Panc1 (cell line): ENCODE measurements at places on chromosomes 2 and 18. TPM values are rescaled to one million over a fixed set of nuclear protein-coding genes. Genes with fewer than 3 reads are reported as not detected.

GRCh38 chr2:220046507-220046906 is 419.1 kb downstream of the SLC4A3 start:
- H3K4me3 ChIP-seq = no peak overlapping the region
- no peaks in the 10 kb centered on the region for H3K36me3 ChIP-seq
- no peaks in the 10 kb centered on the region for H3K4me1 ChIP-seq
- H3K27me3 ChIP-seq = no peaks in the 10 kb centered on the region

The PLGLB2 gene
- not detected for total RNA-seq

The VIT gene
- total RNA-seq = 0.77 TPM

The DSG4 gene
- not detected for total RNA-seq

The AQP12A gene
- not detected for total RNA-seq

GRCh38 chr18:61750840-61751668 is 141.8 kb downstream of the RNF152 start:
- no peak overlapping the region for H3K27ac ChIP-seq
- no peak overlapping the region for H3K4me3 ChIP-seq
- H3K27me3 ChIP-seq = no peaks in the 10 kb centered on the region
- H3K36me3 ChIP-seq = no peaks in the 10 kb centered on the region
- DNase-seq = no peak
- no peaks in the 10 kb centered on the region for H3K4me1 ChIP-seq

GRCh38 chr2:147345246-147345645 is 499.6 kb upstream of the ACVR2A start:
- no peaks in the 10 kb centered on the region for H3K4me1 ChIP-seq
- H3K27ac ChIP-seq = no peak overlapping the region
- no peak overlapping the region for H3K4me3 ChIP-seq
- H3K36me3 ChIP-seq = no peaks in the 10 kb centered on the region
- H3K27me3 ChIP-seq = no peaks in the 10 kb centered on the region

The CNTNAP5 gene
- total RNA-seq = not detected

DNA sequence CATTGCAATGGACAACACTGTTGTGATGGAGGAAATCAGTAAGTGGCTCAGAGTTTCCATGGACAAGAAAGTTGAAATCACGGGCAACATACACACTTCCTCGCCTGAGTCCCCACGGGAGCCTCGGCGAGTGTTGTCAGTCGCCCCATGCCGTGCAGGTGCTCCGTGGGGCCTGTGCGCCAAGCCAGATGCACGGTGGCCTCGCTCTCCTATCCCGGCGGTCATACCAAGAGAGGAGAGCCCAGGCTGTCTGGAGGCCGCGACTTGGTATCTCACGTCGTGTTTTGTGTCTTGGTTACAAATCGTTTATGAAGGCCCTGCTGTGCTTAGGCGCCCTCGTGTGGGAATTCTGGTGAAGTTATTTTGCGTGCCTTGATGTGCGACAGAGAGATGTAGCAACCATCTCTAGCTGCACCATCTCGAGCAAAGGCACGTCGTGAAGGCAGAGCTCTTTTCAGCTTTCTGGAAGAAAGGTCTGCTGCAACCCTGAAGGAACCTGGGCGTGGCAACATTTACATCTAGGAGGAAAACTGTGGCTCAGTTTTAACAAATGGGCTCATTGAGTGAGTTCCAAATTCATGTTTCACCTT is 21.8 kb downstream of the ATG4B start:
- DNase-seq = peak; percentile 18
- H3K27me3 ChIP-seq = no peaks in the 10 kb centered on the region
- no peak overlapping the region for H3K27ac ChIP-seq
- H3K4me1 ChIP-seq = no peaks in the 10 kb centered on the region
- no peak overlapping the region for H3K4me3 ChIP-seq

GRCh38 chr2:208013285-208014178 is 11.8 kb downstream of the PLEKHM3 start:
- H3K4me1 ChIP-seq = peaks cover 5% of the 10 kb centered on the region; the same call in 1 of the 2 replicates
- DNase-seq = no peak
- H3K27me3 ChIP-seq = no peaks in the 10 kb centered on the region
- no peak overlapping the region for H3K4me3 ChIP-seq
- no peaks in the 10 kb centered on the region for H3K36me3 ChIP-seq
- H3K27ac ChIP-seq = no peak overlapping the region

The SCN1A gene
- not detected for total RNA-seq

The TEX44 gene
- not detected for total RNA-seq

GRCh38 chr2:6694555-6694954 is 171.2 kb downstream of the CMPK2 start:
- no peaks in the 10 kb centered on the region for H3K4me1 ChIP-seq
- H3K27me3 ChIP-seq = no peaks in the 10 kb centered on the region
- no peak for DNase-seq
- no peak overlapping the region for H3K4me3 ChIP-seq
- H3K36me3 ChIP-seq = no peaks in the 10 kb centered on the region
- no peak overlapping the region for H3K27ac ChIP-seq

GRCh38 chr18:35390951-35391700 is 14.0 kb upstream of the ZNF396 start:
- no peaks in the 10 kb centered on the region for H3K36me3 ChIP-seq
- peaks cover 2% of the 10 kb centered on the region; the same call in 1 of the 2 replicates for H3K4me1 ChIP-seq
- no peak overlapping the region for H3K4me3 ChIP-seq
- H3K27me3 ChIP-seq = no peaks in the 10 kb centered on the region
- DNase-seq = no peak

GRCh38 chr2:186588421-186588820 is 1.4 kb upstream of the ITGAV start:
- peaks cover 20% of the 10 kb centered on the region for H3K4me1 ChIP-seq
- no peak overlapping the region for H3K4me3 ChIP-seq
- peak overlapping the region; percentile 99 for H3K27ac ChIP-seq
- H3K36me3 ChIP-seq = peaks cover 4% of the 10 kb centered on the region; the same call in 1 of the 2 replicates

GRCh38 chr2:220877491-220877890 is 694.6 kb downstream of the EPHA4 start:
- no peaks in the 10 kb centered on the region for H3K36me3 ChIP-seq
- no peak overlapping the region for H3K27ac ChIP-seq
- H3K27me3 ChIP-seq = no peaks in the 10 kb centered on the region
- no peaks in the 10 kb centered on the region for H3K4me1 ChIP-seq
- no peak overlapping the region for H3K4me3 ChIP-seq

- no peak overlapping the region for H3K27ac ChIP-seq
- H3K4me1 ChIP-seq = no peaks in the 10 kb centered on the region
- peaks cover 8% of the 10 kb centered on the region; the same call in 1 of the 2 replicates for H3K27me3 ChIP-seq
- DNase-seq = no peak
- no peak overlapping the region for H3K4me3 ChIP-seq
- no peaks in the 10 kb centered on the region for H3K36me3 ChIP-seq
Measured at GRCh38 chr2:119647440-119648169, 31.4 kb upstream of the TMEM177 start.

DNA sequence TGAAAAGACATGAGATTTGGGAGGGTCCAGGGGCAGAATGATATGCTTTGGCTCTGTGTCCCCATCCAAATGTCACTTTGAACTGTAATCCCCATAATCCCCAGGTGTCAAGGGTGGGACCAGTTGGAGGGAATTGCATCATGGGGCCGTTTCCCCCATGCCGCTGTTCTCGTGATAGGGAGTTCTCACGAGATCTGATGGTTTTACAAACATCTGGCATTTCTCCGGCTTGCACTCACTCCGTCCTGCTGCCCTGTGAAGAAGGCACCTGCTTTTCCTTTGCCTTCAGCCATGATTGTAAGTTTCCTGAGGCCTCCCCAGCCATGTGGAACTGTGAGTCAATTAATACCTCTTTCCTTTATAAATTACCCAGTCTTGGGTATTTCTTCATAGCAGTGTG is 51.4 kb downstream of the LPIN1 start:
- peaks cover 7% of the 10 kb centered on the region; the same call in 1 of the 2 replicates for H3K36me3 ChIP-seq
- no peaks in the 10 kb centered on the region for H3K4me1 ChIP-seq
- no peak overlapping the region for H3K4me3 ChIP-seq
- no peak overlapping the region for H3K27ac ChIP-seq
- no peaks in the 10 kb centered on the region for H3K27me3 ChIP-seq

DNA sequence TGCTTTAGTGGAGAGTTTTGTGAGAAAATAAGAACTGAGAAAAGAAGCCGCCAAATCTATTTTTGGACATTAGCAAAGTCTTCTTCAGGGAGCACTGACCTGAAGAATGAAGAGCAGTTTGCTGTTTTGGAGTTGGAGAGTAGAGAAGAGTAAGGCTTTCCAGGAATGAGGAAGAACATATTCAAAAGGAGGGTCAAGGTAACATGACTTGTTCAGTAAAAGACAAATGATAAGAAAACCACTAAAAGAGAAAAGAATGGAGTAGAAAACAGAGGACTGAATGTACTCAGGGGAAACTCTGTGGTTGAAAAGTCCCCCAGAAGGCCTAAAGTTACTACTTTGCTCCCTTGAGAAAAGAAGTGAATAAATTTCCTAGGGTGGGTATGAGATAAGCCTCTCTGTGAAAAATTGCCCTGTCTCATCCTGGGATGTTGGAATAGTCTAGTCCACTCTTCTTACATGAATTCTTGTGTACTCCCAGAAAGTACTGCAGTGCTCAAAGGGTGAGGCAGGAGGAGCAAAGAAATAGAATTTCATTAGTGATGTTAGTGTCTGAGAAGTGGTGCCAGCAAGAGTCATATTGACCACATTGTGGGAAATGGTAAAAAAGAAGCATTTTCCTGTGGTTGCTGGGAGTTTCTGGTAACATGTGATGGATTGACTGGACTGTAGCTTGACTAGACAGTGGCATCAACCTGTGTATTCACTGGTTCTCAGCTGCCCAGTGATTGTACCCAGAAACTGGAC is 27.8 kb downstream of the MBD5 start:
- H3K4me1 ChIP-seq = no peaks in the 10 kb centered on the region
- H3K27me3 ChIP-seq = no peaks in the 10 kb centered on the region
- no peak overlapping the region for H3K4me3 ChIP-seq
- no peak overlapping the region for H3K27ac ChIP-seq
- DNase-seq = no peak
- no peaks in the 10 kb centered on the region for H3K36me3 ChIP-seq

GRCh38 chr18:46060359-46060841 is 11.7 kb downstream of the PSTPIP2 start:
- no peak for DNase-seq
- H3K27me3 ChIP-seq = no peaks in the 10 kb centered on the region
- no peaks in the 10 kb centered on the region for H3K4me1 ChIP-seq

GRCh38 chr18:74544898-74545297 is 10.6 kb downstream of the CNDP1 start:
- H3K27me3 ChIP-seq = no peaks in the 10 kb centered on the region
- H3K36me3 ChIP-seq = no peaks in the 10 kb centered on the region
- no peak for DNase-seq
- H3K27ac ChIP-seq = no peak overlapping the region
- H3K4me3 ChIP-seq = no peak overlapping the region

The SLC30A3 gene
- 0.59 TPM for total RNA-seq

DNA sequence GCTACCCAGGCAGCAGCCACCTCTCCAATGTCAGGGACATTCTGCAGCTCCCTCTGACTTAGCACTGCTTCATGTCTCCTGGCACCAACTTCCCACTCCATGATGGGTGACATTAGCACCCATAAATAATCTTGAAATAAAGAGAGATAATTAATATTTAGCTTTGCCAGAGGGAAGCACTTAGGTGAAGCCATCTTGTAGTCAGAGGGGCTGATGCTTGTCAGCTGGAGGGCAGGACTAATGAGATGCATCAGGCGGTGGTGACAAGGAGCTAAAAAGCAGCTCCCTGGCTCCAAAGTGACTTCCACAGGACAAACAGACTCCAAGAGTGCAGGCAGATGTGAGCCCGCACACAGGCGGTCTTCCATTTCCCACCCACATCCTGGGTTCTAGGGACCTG is 153.0 kb upstream of the ID2 start:
- no peaks in the 10 kb centered on the region for H3K36me3 ChIP-seq
- DNase-seq = no peak
- H3K27me3 ChIP-seq = no peaks in the 10 kb centered on the region
- H3K4me3 ChIP-seq = no peak overlapping the region

DNA sequence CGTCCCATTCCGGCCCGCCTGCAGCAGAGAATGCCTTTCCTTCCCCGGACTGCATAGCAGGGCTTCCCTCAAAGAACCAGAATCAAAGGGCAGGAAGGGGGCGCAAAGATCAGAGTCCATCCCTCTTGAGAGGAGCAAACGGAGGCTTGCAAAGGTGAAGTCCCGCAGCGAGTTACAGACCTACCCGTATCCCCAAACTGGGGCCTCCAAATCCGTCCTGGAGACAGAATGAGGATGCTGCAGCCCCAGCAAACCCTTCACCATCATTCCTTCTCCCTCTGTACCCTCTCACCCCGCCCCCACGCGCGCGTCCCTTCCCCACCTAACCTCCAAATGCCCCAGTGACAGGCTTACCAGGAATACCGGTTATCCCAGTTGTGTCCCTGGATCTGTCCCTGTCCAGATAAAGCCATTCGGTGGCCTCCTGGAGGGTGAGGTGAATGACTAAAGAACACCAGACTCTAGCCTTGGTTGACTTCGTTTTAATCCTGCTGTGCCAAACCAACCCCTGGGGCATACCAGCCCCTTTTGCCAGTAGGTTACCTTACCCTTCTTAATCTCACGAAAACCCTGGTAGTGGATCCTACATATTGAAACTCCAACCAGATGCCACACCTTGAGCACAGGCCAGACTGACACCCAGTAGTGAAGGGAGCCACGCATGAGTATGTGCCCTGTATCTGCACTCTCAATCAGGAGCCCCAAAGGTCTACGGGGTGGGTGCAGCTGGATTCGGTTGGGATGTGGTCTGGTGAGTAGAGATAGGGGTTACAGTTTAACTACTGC is 961 bp upstream of the SLC40A1 start:
- no peak for DNase-seq
- H3K4me1 ChIP-seq = no peaks in the 10 kb centered on the region
- peak overlapping the region; percentile 46; the same call in 1 of the 2 replicates for H3K4me3 ChIP-seq

The CHRND gene
- total RNA-seq = not detected

DNA sequence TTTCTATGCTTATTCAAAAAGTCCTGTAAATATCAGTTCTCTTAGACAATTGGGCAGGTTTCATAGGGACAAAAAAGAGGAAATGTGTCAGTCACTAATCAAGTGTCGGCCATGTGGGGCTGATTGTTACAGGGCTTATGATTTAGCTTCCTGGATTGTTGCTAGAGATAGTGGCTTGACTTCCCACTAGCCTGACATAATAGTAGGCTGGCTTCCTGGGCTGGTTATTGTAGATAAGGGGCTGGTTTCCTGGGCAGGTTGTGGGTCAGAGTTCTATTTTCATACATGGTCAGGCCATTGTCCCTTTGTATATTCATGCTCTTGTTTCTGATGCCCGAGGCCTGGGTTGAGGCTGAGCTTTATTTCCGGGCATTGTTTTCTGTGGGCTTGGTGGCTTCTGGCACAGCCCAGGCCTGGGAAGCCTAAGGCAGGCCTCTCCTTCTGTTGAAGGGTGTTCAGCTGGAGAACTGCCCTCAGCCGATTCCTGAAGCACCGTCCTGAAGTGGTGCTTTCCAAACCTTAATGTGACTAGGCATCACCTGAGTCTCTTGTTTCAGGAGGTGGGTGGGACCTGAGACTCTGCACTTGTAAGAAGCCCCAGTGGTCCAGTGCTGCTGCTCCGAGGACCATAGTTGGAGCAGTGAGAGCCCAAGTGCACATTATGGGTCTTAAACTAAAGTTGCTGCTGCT is 37.0 kb downstream of the CD8B2 start:
- H3K27ac ChIP-seq = no peak overlapping the region
- no peak for DNase-seq
- H3K36me3 ChIP-seq = no peaks in the 10 kb centered on the region
- no peaks in the 10 kb centered on the region for H3K4me1 ChIP-seq
- peaks cover 7% of the 10 kb centered on the region for H3K27me3 ChIP-seq
